ENCODE measurements at places on chromosomes 5 and 9.

GRCh38 chr9:109166771-109167601 lies at the start of gene FRRS1L:
Gene FRRS1L (minus strand): TSS chr9:109167249. CDS start chr9:109167138, 111 bp downstream.
- DNase-seq: no peak

GRCh38 chr5:157592594-157592993 lies 17.0 kb upstream of the ADAM19 start:
- DNase-seq: peak; percentile 75

DNA sequence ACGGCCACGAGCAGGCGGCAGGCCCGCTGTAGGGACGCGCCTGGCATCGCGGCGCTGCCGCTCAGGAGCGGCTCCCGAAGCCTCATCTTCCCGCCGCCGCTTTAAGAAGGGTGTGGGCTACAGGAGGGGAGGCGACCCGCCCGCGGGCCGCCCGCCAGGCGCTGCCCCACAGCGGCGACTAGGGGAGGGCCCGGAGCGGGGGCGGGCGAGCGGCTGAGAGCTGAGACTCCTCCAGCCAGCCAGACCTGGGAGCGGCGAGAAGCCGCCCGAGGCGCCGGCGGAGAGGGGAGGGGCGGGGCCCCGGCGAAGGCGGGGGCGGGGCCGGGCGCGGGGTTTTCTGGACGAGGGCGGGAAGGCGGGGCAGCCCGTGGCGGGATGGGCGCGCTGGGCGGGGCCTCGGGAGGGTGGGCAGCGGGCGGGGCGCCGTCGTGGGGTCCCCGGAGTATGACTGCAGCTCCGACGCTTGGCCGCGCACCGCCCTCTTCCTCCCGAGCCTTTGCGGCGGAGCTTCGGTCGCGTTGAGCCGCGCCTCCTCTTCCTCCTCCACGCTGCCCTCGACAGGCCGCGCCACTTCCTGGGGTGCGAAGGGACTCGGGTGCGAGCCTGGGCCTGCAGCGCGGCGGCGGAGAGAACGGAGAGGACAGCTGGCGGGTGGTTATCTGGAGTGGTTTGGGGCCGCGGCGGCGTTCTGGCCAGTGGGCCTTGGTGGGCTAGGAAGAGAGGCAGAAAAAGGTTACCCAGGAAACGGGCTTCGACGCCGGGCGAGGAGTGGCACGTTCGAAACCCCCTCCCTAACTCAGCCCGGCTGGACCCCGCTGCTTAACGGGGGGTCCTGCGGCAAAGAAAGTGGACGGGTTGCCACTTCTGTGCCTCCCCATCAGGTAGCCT lies at the start of gene B4GALT1:
Gene B4GALT1 (minus strand): TSS at position 253 of the 888 bp plus-strand sequence. CDS start 167 bp downstream, at position 86.
- peak; percentile 94 for DNase-seq

DNA sequence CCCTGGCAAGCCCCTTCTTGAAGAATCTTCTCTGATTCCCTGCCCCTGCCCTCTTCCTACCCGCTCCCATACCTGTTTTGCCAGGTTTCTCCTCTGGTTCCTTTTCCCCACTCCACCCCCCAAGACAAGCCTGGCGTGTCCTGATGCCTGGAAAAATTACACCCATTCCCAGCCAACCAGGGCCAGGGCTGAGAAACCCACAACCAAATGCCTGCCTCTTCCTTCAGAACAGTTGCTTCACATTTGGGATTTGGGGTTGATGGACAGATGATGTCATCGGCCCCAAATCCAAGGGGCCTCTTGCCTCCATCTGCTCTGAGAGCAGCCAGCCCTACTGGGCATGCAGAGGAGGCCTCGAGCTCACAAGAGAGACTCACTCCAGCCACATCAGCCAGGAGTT lies 8.8 kb upstream of the NEK6 start:
- no peak for DNase-seq

DNA sequence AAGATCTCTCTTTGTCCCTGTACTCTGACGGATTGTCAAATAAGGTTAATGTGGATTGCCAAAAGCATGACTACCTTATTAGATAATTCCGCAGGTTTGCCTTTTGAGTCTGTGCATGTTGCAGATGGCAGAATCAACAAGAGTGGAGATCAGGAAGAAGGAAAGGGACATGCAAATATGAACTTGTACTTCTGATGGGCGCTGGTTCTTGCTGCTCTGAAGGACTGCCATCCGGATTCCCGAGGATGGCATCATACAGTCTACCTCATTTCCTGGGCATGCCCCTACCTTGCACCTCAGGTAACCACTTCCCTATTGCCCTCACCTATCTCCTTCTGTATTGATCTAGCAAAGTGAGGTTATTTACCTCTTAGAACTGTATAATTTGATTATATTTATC lies 504.2 kb downstream of the ACTL7B start:
- DNase-seq: no peak

- no peak for DNase-seq
These were observed 309.8 kb downstream of the TAF11L14 start for GRCh38 chr5:17944046-17944445.

Data from hematopoietic multipotent progenitor cell (in vitro differentiated cells).